NCI-H1436 (cell line): ENCODE measurements at places on chromosomes 12 and 14.

DNA sequence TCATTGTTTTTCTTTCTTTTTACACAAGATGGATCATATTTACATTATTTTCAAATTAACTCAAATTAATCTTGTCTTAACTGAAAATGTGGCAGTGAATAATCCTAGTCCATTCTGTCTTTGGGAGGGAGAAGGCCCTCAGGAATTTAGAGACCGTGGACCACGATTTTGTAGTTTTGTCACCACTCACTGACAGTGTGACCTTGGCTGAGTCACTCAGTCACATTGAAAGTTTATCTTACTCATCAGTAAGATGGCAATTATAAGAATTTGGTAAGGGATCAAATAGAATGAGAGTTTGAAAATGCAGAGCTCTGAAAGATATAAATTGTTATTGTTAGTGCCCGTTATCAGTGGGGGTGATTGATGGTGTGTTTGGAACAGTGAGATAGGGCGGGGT, 16.4 kb downstream of the FOXJ2 start:
- DNase-seq = no peak

DNA sequence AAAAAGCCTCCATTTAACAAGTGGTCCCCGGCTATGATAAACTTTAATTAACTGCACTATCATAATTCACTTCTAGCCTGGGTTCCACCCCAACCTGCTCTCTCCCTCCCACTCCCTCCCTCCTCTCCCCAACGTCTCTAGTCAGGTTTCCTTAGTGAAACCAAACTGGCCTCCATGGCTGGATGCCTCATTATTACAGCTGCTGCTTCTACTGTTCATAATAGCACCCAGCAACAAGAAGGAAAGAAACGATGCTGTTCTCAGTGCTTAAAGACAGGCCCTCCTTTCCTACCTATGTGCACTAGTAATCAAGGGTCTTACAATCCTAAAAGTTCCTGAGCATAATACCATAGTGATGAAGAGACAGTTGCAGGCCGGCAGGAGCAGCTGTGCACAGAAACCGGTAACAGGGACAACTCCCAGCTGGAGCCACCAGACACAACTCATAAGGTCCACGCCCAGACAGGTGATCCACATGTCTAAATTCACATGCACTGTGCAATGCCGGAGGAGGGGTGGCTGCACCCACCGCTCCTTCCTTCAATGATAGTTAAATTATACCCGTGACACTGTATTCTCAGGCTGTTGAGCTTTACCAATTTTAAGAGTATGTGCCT, 6.2 kb downstream of the IRF2BPL start:
- DNase-seq = peak; percentile 14

DNA sequence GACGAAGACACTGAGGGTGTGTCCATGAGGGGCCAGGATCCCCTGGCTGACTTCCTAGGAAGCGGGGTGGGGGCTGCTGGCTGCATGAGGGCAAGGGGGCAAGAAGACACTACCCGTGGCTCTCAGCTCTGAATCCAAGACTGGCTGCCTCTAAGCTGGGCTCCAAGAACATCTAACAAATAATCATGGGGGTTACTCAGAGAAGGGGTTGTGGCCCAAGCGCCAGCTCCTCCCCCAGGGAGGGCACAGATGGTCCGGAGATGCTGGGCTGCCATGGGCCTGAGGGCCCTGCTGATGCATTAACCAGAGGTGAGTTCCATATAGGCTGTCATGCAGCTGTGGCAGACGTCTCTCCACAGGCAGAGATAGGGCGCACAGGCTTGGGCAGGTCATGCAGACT, 14.3 kb downstream of the SYNDIG1L start:
- DNase-seq = no peak

- DNase-seq = peak; percentile 26
These were observed 217.9 kb upstream of the BTG1 start for GRCh38 chr12:92363295-92364146.

GRCh38 chr12:14126692-14127091, 145.3 kb upstream of the GRIN2B start:
- DNase-seq = no peak

- DNase-seq = no peak
These were observed 44.9 kb downstream of the MAPKAPK5 start for GRCh38 chr12:111886662-111887545.

- no peak for DNase-seq
These were observed 21.0 kb upstream of the ACSM4 start for GRCh38 chr12:7282844-7283243.

DNA sequence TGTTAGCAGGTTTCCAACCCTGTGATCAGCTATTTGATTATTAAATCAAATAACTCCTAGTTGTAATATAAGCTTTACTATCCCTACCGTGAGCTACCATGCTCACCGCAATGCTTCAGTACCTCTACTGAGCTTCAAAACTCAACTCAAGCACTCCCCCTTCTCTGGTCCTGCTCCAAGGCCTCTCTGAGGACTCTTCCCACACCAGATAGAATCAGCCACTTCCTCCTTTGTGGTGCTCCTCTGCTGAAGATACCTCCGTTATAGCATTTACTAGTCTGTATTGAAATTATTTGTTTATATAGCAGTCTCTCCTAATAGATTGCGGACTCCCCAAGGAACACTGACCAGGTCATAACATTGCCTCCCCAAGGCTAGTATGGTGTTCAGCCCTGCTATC, 17.5 kb downstream of the AREL1 start:
- DNase-seq = no peak

DNA sequence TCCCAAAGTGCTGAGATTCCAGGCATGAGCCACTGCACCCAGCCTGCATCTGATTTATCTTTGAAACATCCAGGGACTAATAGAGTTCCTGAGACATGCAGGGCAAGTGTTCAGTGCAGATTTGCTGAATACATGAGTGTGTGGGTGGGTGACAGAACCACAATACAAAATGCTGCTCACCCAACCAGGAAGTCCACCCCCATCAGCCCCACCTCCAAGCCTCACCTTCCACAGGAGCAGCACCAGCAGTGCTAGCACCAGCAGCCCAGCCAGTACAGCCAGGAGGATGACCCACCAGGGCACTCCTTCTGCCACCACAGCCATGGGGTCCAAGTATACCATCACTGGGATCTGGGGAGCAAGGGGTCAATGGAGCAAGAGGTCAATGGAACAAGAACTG, 20.0 kb downstream of the ITGA7 start:
- no peak for DNase-seq
